Activated CD4-positive, alpha-beta T cell treated with anti-CD3 and anti-CD28 coated beads, Interleukin-2, amount 50 U/mL, for 16 hours (primary cell): ENCODE measurements at places on chromosomes 12 and 14.

- no peak for DNase-seq
These were observed 234.9 kb downstream of the SUDS3 start for GRCh38 chr12:118611295-118611694.

DNA sequence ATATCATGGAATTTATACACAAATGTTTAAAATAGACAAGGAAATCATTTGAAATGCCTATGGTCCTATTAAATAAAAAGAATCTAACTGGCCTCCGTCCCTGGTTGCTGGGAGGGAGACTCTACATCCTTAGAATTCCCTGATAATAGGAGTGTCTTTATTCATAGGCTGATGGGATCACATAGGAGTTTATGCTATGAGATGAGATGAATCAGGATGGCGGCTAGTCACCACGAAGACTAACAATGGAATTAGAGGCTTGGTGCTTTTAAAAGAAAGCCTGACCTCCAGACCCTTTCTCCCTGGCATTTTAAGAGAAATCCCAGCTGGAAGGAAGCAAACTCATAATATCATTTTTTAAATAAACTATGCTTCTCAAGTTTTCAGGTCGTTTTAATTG, 69.7 kb downstream of the SEC23A start:
- DNase-seq: no peak

DNA sequence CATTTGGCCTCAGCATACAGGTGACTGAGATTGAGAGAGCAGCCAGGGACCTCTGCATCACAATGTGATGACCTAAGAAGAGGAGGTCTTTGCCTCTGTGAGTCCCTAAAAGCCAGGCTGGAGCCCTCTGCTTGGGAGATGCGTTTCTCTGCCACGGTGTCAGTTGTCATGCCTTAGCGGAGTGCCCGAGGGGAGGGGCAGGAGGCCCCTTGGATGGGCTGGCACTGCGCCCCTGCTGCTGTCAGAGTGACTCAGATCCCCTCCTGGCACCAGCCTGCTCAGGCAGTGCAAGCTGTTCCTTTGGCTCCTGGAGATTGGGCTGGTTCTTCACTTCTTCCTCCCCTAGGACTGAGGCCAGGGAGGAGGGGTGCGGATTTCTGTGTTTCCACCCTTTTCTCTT, 64.9 kb upstream of the KCNA5 start:
- DNase-seq: no peak

DNA sequence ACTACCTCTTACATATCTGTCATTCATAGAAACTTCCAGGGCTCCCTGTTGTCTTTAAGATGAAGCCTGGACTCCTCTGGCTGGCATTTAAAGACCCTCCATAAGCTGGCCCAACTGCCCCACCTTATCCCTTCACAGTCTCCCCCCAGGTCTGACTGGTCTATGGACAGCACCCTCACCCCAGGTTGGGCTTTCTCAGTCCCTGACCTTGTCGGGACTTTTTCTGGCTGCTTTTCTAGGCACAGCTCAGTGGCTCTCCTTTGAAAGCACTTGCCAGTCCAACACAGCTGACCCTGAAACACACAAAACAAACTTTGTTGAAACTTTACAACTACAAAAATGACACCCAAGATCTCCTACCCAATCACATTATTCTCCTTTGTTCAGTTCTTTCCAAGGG, 13.9 kb upstream of the MYH7 start:
- DNase-seq: no peak

- DNase-seq: no peak
These were observed 159.4 kb downstream of the NELL2 start for GRCh38 chr12:44716711-44717110.

DNA sequence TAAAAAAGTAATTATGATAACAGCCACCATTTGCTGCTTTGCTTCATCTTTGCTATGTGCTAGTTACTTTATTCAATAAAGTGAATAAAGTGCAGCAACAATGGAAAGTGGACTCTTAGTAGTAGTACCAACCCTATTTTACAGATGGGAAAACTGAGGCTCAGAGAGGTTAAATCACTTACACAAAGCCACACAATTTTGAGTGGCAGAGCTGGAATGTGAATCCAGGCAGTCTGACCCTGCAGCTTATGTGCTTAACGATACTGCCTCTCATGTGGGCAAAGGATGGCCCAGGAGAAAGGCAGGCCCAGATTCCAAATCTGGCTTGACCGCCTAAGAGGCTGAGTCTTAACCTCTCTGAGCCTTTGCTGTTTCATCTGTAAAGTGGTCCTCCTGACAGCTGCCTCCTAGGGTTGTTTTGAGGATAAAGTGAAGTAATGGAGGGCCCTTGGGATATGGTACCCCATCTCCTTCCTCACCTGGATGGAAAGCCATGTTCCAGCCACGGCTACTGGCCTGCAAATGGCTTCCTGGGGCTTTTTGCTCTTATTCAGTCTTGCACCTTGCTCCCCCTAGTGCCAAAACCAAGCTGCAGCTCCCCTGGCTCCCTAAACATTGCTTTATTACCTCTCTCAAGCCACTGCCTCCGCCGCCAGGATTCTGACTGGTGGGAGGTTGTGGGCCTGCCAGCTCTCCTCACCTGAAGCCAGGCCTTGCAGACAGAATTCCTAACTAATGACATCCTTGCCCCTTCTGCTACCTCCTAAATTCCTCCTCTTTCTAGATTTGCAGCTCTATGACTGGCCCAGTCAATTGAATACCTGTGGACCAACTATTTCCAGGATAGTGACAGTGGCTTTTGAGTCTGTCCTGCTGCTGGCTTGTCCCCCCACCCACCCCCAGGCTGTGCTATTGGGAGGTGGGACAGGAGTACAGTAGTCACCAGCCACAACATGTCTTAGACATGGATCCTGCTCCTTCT, 283.3 kb upstream of the PWP1 start:
- peak; percentile 74 for DNase-seq

DNA sequence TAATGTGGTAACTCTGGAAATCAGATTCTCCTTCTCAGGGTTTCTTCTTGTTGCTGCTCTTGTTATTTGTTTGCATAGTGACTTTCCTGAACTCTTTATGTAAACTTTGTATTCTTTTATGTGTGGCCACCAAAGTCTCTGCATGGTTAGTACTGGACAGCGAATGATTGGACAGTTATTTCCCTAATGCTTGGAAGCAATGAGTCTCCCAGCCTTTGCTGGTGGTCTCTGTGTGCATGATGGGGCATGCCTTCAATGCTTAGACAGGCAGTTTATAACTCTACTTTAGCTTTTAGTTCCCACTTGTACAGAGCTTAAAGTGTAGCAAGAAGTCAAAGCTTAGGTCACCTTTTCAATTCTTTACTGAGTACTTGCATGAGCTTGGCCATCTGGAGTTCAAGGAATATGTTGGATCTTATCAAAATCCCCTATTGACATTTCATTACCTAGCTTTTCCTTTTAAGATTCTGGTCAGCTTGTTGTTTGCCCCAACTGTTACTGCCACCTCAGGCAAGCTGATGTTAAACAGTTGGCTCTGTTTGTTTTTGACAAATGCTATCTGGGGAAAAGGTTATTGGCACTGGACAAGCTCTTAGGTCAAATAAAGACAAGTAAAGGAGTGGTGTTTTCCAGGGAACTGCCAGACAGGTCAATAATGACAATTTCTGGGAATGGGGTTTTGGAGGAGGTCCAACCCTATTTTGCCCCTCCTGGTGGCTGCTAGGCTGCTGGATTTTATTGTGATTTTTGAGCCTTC, 12.3 kb downstream of the CCDC91 start:
- no peak for DNase-seq

DNA sequence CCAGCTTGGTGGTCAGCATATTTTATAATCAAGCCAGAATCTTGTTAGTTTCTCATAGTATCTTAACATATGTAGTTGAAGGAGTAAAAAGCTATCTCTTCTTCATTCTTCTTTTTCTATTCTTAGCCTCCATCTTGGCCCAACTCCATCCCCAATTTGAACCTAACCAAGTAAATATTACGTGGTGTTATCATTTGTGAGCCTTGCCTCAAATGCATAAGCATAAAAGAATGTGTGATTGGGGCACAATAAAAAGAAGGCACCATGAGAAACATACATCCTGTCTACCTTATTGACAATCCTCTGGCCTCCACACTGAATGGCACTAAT, 181.4 kb upstream of the BMP4 start:
- DNase-seq: no peak

DNA sequence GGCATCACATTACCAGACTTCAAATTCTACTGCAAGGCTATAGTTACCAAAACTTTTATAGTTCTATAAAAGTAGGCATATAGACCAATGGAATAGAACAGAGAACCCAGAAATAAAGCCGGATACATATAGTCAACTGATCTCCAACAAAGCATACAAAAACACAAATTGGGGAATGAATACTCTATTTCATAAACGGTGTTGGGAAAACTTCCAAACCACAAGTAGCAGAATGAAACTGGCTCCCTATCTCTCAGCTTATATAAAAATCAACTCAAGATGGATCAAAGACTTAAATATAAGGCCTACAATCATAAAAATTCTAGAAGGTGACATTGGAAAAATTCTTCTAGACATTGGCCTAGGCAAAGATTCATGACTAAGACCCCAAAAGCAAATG, 187.9 kb upstream of the PLXNC1 start:
- DNase-seq: no peak

DNA sequence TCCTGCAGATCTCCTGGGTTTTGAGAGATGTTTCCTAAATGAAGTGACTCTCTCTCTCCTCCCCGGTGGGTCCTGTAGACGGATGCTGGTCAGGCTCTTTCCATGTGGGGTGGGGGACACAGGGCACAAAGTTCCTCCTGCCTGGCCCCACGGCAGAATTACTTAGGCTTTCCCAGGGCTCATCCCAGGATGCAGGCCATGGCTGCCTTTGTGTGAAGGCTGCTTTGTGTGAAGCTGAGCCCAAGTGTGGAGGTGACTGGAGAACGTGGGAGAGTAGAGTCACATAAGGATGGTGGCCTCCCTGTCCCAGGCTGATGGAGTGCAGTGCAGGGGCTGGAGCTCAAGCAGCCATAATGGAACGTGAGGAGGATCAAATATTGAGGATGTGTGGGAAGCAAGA, 200.2 kb downstream of the ADGRD1 start:
- no peak for DNase-seq

DNA sequence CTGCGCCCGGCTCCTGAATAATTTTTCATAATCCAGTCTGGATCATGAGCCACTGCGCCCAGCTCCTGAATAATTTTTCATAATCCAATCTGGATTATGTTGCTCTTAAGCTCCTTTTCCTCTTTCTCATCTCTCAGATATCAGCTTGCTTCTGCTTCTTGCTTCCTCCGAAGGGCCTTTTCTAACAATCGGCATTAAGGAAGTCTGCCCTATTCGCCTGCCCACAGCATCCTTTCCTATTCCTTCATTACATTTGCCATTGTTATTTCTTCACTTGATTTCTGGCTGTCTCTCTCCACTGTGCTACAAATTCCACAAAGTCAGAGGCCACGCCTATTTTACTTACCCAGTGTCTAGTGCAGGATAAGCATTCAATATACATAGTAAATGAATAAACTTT, 83.5 kb downstream of the TTC7B start:
- DNase-seq: no peak

DNA sequence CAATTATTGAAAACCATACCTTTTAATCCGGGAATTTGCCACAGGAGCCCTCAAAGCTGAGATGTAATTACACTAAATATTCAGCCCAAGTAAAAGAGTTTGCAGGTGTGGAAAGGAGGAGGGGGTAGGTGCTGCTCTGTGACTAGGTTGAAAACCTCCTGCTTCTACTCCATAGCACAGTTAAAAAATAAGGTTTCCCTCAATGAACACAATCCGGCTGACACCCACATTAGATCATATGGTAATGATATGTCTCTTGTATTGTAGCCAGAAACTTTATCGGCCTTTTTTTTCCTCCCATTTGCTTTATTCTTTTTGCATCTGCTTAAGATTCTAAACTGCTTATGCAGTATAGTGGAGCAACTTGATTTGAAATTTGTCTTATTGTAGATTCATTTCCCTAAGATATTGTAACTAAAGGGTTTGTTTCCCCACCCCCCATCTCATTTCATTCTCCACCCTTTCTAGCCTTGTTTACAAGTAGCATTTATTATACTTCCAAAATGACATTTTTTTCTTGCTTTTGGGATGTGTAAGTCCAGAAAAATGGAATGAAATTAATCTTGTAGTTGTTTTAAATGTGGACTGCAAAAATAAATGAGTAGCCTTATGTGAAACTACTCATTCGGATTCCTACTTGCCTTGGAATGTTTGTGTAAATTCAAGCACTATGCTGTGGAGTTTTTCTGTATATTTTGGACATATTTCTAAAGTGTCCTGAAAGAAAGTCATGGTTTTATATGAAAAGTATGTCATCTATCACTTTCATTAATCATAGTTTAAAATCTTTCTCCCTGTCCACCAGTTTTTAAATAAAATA, at the start of gene DCN:
Gene DCN (minus strand): TSS at position 182 of the 820 bp plus-strand sequence. CDS start 4,265 bp downstream, outside the sequence.
- no peak for DNase-seq

- DNase-seq: no peak
These were observed 58.1 kb upstream of the KITLG start for GRCh38 chr12:88638388-88638787.

GRCh38 chr12:57389033-57389432, 41.8 kb downstream of the R3HDM2 start:
- peak; percentile 8 for DNase-seq

- peak; percentile 87 for DNase-seq
These were observed 62.9 kb downstream of the CCDC91 start for GRCh38 chr12:28253161-28253641.

GRCh38 chr12:98870504-98870903, 225.4 kb downstream of the APAF1 start:
- no peak for DNase-seq

DNA sequence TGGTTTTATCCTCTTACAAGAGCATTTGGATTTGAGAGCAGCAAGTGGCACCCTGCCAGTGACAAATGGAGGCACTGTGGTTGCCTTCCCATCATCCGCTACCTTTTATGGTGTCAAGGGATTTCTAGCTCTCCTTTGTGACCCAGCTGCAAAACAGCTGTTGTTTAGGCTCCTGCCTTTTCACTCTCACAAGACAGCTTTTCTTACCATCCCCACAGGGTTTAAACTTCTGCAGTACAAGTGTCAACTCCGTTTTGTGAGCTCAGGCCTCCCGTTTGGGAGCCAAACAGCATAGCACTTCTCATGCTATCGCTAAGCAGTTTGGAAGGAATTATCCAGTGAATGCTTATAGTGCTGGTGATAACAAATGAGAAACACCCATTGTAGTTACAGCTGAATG, 331.4 kb downstream of the TMTC2 start:
- no peak for DNase-seq

- peak; percentile 89 for DNase-seq
These were observed 1.3 kb downstream of the GPR65 start for GRCh38 chr14:88005978-88006851.

GRCh38 chr12:69039911-69040310, 106.9 kb upstream of the CPM start:
- DNase-seq: no peak

- DNase-seq: no peak
These were observed 88.5 kb upstream of the NCOR2 start for GRCh38 chr12:124655698-124656516.
